H7 (cell line): ENCODE measurements at places on chromosomes 3 and 15. TPM values are rescaled to one million over a fixed set of nuclear protein-coding genes. Genes with fewer than 3 reads are reported as not detected.

- peak; percentile 44 for DNase-seq
Measured at GRCh38 chr15:43648649-43649429, at the start of gene CATSPER2. Gene CATSPER2, minus strand, starts transcription at chr15:43648844. Its CDS starts 783 bp downstream, at chr15:43648061.

STX19 gene
- total RNA-seq: not detected in 2 replicates

DNA sequence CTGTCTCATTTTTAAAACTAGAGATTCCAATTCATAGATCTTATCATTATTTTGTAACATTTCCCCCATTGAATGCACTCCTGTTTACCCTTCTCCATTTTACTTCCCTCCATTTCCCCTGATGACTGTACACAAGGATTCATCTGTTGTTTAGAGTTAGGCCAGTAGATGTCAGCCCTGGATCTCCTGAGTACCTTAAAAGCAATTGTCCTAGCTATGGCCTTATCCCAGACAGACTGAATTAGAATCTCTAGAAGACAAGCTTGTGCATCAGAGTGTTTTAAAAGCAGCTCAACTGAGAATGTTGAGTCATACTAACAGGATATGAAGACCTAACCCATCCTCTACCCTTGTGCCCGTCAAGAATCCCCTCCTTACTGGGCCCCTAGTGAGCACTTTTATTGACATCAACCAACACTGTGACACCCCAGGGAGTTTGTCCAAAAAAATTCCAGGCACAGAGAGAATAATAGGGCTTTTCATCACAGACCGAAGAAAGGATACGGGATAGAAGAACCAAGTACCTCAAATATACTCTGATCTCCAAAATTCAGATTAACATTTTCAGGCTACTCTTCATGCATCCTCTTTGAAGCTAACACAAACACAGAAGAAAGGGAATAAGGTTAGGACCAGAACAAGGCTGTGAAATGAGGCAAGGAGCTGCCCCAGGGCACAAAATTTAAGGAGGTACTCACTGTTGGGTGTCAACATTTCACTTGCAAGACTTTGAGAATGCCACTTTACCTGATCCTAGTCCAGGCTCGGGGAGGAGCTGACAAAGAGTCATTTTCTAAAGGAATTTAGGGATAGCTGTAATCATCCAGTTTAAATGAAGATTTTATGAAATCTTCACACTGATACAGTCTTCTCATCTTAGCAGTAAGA, 17.1 kb downstream of the ZBED2 start:
- DNase-seq: peak; percentile 46

GRCh38 chr3:71940486-71940885, 155.5 kb upstream of the PROK2 start:
- DNase-seq: no peak

DNA sequence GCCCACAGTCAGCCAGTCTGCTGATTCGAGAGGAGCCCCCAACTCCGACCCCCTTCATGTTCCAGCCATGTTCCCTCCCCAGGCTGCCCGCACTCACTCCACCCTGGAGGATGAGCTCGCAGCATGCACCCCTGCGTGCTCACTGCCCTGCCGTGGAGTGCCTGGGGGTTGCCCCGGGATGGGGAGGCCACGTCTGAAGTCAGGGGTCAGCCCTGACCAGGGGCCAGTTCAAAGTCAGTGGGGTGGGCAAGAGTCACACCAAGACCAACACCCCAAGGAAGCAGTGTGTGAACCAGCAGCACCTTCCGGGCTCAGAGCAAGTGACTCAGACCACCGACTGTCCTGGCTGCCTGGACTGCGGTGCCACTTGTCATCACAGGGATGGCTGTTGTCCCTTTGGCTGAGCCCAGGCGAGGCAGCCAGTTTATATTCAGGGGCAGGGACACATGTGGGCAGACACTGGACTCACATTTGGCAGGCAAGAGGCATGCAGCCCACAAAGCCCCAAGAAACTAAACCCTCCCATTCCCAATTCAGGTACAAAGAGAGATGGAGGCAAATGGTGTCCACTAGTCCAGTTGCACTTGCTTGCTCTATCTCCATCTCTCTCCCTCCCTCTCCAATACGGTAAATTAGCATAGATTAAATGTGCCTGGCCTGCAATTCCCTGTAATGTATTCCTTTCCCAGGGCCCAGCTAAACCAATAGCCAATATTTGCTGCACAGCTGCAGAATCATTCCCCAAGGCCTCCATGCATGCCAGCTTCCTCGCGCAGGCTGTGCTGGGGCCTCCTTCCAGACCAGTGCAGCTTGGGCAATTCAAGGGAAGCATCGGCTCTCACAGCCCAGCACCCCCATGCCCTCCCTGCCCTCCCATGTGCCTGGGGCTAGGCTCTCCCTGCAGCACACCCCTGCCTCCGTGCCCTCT, 135.7 kb upstream of the IQSEC1 start:
- peak; percentile 57 for DNase-seq

GRCh38 chr15:90225504-90226234, 8.1 kb downstream of the CIB1 start:
- DNase-seq: no peak

- no peak for DNase-seq
Measured at GRCh38 chr3:197835509-197835908, 44.5 kb downstream of the LRCH3 start.

DNA sequence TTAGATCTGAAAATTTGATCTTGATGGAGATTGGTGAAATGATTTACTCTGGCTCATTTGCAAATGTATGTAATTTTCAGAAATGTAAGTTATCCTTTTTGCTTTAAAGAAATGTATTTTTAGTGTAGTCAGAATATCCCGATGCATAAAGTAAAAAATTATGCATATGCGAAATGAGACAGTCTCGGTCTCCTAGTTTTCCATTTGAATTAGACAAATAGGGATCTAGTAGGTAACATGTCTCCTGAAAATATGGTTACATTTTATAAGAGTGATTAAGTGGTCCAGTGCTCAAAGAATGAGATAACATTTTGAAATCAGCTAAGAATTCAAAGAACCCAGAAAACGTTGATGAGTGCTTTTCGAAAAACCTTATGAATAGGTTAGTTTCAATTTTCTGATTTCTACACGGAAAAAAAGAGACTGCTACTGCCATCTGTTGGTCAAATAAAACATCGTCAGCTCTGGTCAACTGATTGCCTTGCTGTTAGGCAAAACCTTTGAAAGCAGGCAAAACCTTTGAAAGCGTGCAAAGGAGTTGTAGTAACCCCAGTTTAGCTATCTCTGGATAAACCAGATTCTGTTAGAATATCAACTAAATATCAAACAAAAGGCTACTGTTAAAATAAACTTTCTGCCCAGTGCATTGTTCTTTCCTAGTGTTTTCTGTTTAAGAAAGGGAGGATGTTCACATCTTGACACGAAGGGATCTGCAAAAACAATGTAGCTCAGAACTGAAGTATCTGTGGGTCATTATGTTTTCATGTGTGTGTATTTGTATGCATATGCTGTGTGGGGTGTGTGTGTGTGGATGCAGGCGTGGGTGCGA, 59.3 kb upstream of the CHMP2B start:
- DNase-seq: peak; percentile 1

SLC24A5 gene
- total RNA-seq: 0.07 and 0.11 TPM in 2 replicates

GRCh38 chr3:79016587-79017376, 751.0 kb downstream of the ROBO1 start:
- no peak for DNase-seq

- DNase-seq: no peak
Measured at GRCh38 chr3:18030371-18030870, 288.0 kb upstream of the TBC1D5 start.

GRCh38 chr3:32082721-32083120, 23.7 kb upstream of the GPD1L start:
- no peak for DNase-seq

- DNase-seq: no peak
Measured at GRCh38 chr15:78329625-78330024, 10.5 kb upstream of the CRABP1 start.
